Ascending aorta (tissue), 2 donors: ENCODE measurements at places on chromosomes 6 and 20.

DNA sequence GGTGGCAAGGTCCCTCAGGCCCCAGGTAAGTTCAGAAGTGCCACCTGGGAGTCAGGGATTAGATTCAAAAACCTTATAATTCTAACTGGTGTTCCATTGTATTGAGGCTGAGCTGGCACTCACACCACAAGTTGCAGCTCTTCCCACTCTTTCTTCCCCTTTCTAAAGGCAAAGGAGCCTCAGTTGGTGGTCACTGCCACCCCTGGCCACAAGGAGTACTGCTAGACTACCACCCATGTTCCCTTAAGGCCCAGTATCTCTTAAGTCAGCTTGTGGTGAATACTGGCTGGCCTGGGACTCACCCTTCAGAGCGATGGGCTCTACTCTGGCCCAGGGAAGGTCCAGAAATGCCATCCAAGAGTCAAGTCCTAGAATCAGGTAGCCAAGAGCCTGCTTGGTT, 421.1 kb upstream of the KHDRBS2 start:
- no peak for DNase-seq

DNA sequence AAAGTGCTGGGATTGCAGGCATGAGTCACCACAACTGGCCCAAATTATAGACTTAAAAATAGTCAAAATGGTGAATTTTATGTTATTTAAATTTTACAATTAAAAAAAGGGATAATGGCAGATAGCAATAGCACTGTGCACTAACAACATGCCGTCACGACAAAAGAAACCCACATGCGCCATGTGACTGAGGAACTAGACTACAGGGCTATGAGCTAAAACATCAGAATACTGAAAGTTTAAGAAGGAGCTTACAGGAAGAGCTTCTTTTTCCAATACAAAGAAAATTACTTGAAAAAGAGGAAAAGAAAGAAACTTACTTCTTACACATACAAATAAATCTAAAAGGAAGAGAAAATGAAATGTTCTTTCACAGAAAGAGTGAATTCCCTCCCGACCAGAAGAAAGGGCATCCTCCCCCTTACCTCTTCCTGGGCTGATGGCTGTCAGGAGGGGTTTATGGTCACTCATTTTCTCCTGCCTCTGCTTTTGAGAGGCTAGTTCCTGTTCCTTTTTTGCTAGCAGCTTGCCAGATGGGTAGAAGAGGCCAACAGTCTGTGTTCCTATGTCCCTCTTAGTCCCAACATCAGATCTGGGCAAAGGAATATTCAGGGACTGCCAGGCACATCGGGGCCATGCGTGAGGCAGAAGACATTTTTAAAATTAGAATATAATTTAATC, 54.5 kb downstream of the DZANK1 start:
- DNase-seq = no peak

GRCh38 chr6:109340811-109341210, 41.5 kb downstream of the CD164 start:
- DNase-seq = no peak

DNA sequence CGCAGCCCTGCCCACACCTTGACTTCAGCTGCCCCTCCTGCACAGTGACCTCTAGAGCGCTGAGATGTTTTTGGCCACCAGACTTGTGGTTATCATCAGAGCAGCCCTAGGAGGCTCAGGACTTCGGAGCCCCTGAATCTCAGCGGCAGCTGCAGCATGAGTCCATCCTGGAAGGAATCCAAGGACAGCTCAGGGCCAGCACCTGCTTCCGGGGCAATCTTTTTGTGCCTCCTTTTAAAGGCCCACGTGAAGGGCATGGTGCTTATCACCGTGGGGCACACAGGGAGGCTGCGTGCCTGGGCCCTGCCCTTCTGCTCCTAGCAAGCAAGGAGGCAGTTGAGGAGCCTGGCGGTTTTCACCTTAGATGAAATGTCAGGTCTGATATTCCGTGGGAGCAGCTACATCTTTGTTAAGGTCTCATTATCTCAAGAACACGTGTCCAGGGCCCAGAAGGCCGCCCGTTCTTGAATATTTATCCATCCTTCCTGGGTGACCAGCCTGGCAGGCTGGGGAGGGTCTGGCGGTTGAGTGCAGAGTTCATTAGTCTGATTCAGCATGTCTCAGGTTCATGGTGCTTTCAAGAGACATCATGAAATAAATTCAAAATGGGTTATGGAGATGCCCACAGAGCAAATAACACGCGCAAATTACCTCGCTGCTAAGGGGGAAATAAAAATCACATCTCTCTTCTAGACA, 392.4 kb downstream of the TAF4 start:
- DNase-seq = no peak

DNA sequence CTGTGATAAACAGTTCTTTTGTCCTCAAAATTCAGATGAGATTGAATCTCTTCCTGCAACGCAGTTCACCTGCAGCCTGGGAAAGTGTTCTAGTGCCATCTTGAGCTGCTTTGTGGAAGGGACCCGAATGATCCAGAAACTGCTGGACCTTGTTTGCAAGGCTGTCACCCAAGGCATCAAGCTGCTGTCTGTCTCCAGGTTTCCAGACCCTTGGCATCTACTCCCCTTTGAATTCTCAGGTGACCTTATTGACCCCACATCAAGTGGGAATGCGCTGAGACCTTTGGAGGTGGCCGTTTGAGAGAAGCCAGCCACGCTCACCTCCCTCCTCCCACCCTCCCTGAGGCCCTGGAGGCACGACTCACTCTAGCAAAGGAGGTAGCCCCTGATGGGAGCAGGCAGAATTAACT, 112.5 kb downstream of the EDN3 start:
- DNase-seq = no peak
